ENCODE measurements at places on chromosomes 1 and 21. TPM values are rescaled to one million over a fixed set of nuclear protein-coding genes. Genes with fewer than 3 reads are reported as not detected.

DNA sequence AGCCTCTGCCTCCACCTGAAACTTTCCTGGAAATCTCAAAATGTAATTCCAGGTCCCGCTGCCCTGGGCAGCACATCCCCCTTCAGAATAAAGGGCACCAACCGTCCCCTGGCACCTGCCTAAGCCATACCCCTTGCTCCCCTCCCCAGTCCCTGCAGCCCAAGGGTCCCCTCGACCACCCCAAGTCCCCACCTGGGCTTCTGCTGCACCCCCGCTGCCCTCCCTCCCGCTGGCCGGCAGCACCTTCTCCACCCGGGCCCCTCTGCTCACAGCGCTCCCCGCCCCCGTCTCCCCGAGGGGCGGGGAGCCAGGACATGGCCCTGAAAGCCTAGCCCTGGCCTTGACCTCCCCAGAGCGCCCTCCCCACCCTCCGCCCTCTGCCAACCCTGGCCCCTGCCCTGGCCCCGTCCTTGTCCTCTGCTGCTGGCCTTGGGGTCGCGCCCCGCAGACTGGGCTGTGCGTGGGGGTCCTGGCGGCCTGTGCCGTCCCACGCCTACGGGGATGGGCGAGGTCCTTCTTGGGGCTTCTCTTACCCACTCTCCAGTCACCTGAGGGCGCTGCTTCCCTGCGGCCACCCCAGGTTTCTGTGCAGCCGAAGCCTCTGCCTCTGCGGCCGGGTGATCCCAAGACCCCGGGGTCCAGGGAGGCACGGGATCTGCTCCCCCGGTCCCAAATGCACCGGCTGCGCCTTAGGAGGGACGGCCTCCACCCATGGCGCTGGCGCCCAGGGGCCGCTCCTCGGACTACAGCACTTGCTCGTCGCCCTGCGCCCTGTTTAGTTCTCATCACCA lies 41.7 kb downstream of the WDR4 start:
- DNase-seq = no peak

DNA sequence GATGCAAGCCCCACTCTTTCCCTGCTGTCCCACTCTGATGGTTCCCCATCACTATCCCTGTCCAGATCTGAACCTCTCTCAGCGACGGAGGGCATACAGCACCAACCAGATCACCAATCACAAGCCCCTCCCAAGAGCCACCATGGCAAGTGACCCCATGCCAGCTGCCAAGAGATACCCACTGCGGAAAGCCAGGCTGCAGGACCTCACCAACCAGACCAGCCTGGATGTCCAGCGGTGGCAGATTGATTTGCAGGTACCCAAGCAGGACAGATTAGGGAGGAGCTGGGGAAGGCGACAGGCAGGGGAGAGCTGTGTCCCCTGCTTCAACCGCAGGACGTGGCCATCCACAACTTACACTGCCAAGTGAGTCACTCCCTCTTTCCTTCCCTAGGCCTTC lies 46.9 kb downstream of the VWA5B1 start:
- DNase-seq = no peak

WDTC1 gene
- total RNA-seq = 17.8 TPM

GRCh38 chr1:156689035-156689952 lies 12.1 kb upstream of the NES start:
- peak; percentile 76 for DNase-seq

ATF3 gene
- total RNA-seq = 32.7 TPM

SLC35F3 gene
- total RNA-seq = 0.79 TPM

GRCh38 chr1:87202922-87203655 lies 125.6 kb upstream of the LMO4 start:
- no peak for DNase-seq

CYP4A11 gene
- total RNA-seq = not detected

GRCh38 chr1:24737368-24738117 lies 7.7 kb upstream of the CLIC4 start:
- DNase-seq = no peak

- no peak for DNase-seq
These were observed 13.8 kb upstream of the CR1L start for GRCh38 chr1:207631137-207631536.

- DNase-seq = no peak
These were observed 31.1 kb upstream of the VN1R5 start for GRCh38 chr1:247224822-247225221.

DNA sequence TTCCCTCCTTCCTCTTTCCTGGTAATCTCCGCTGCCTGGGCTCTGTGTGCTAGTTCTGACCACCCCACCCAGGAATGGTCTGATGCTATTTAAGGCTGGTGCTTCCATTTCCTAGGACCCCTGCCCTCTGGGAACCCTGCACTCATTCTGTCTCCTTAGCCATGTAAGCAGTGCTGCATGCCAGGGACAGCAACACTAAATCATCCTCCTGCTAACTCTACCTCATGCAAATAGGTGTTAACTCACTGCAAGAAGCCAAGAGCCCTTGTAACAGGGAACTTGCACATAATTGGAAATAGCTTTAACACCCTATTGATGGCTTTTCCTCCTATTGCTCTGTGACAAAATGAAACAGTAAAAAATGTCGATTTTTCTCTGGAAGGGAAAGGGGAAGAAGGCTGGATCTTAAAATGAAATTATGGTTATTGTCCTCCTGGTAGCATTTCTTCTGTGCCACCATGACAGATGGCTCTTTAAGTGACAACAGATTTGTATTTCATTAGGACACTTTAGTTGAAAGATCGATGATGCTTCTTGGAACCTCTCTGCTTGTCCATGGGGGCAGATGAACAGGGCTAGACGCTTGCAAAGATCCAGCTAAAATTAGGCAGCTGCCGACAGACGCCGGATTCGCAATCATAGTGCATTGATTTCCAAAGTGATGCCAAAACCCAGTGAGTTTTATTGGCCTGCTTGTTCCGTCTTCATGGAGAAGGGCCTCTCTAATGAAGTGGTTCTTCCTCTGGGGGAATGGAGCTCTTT lies 551.7 kb downstream of the MATN1 start:
- no peak for DNase-seq

SPATA17 gene
- 0.59 TPM for total RNA-seq

RHD gene
- 2.3 TPM for total RNA-seq

DNA sequence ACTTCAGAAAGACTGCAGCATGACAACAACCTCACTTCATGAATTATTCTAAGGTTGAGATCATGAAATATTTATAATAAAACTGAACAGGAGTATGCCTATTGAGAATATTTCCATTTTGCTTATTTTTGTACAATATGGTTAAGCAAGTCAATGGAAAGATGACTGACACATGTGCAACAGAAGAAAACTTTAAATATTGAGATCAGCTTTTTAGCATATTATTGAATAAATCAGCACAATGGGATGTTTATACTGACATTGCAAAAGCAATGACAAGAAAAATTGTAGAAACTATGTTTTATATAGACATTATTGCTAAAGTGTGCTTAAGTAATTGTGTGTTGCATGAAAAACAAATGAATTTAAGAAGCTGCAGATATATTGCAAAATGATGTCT lies 4.6 kb downstream of the LCE7A start:
- DNase-seq = no peak

DNA sequence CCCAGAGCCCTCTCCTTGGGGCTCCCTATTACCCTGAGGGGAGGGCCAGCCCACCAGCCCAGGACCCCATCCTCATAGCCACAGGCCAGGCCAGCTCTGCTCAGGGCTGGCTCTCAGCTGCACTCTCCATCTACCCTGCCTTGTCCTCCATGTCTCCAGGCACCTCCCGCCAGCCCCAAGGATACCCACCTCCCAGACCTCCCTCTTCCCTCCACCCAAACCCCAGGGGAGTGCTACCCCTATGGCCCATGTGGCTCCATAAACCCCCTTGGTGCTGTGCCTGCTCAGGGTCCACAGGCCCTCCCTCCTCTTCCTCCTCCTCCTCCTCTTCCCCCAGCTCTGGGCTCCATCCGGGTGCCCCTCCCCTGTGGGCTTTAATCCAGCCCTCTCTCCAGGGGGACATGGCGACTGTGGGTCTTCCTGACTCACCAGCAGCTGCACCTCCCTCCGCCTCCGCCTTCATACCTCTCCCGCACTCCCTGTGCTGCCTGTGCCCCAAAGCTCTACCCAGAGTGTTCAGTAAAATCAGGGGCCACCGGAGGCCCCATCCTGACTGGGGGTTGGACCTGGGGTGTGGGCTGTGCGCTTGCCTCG lies 9.1 kb downstream of the YBEY start:
- DNase-seq = no peak

DNA sequence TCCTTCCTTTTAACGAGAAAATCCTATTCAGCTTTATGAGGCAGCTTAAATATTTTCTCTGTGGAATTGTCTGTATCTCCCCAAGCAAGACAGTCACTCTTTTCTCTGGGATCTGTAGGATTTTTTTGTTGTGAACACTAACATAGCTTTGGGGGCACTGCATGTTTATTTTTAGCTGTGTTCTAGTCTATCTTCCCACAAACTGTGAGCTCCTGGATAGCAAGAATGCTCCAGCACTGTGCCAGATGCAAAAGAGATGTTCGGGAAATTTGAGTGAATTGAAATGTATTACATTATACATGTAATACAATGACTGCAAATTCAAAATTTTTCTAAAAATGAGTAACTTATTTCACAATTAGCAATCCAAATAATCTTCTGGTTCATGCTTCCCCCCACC lies 282.2 kb downstream of the PLPP3 start:
- no peak for DNase-seq

KIF2C gene
- total RNA-seq = 10.1 TPM

- DNase-seq = no peak
These were observed 31.6 kb downstream of the EEIG2 start for GRCh38 chr1:108591466-108591865.

DNA sequence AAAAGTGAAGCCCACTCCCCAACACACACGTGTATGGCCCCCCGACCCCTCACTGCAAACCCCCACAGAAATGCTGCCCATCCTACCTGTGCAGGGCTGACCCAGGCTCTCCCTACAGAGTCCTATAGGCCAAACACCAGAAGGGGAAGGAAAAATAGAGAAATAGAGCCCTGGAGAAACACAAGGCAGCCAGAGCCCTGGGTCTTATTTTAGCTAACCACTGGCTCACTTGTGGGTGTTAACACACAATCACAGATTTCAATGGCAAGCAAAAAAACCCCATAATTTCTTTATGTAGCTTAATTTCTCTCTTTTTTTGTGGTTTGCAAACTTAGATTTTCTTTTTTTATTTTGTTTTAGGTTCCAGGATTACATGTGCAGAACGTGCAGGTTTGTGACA lies 989 bp upstream of the PIGR start:
- no peak for DNase-seq

CELA2A gene
- total RNA-seq = not detected

DNA sequence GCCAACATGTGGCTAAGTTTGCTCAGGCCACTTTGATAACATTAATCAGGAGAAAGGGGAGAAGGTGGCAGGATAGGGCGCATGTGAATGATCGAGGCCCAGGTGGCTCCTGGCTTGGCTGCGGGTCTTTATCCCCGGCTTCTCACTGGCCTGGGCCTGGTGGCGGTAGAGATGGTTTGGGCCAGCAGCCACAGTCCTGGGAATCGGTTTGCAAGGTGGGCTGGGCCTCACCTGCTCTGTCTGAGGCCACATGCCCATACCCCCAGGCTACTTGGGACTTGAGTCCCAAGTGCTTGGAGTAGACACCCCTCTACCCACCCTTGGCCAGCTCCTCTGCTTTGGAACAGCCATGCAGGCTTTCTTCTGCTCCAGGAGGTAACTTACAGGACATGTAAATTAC lies 49.7 kb upstream of the DISP3 start:
- no peak for DNase-seq

DNA sequence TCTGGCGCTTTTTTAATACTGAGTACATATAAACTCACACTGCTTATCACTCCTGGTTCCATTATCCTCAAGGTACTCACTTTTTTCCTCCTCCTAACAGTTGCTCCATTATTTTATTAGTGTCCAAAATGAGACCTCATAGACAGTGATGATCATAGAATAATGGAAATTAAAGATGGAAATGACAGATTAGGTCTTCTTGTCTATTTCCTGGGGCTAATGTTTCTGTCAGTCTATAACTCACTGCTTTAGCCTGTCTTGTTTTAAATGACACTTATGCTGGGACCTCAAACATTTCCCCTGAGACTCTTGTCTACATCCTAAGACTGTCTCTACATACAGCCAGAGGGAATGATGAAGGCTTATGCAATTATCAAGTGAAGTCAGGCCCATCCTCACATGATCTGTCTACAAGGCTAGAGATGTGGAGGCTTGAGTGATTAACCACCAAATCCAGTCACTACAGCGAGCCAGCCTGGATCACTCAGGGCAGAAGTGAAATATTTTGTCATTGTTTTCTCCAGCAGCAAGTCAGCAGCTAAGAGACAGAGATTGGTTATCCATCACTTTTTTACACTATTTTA lies 152.1 kb downstream of the ASTN1 start:
- DNase-seq = no peak

GRCh38 chr1:113917400-113918082 lies 11.6 kb upstream of the HIPK1 start:
- DNase-seq = no peak

GRCh38 chr21:28283641-28284490 lies 708.8 kb downstream of the LTN1 start:
- DNase-seq = peak; percentile 97

ZBTB18 gene
- total RNA-seq = 14.4 TPM

CFAP298 gene
- total RNA-seq = 18.7 TPM

DNA sequence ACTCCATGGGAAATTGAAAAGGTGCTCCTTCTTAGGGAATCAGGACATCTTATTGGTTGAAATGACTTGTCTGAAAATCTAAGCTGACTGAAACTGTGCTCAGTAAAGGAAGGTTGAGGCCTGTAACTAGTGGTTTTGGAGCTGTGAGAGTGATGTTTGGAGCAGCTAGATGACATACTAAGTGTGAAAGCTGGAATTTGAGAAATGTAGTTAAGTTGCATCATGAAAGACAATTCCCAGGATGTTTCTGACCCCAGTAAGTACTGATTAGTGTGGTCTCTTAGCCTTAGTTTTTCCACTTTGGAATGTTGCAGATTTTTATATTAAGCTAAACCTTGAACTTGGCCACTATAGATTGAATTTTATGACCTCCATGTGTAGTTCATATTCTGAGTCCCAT lies 154.9 kb downstream of the PAPPA2 start:
- no peak for DNase-seq

DNA sequence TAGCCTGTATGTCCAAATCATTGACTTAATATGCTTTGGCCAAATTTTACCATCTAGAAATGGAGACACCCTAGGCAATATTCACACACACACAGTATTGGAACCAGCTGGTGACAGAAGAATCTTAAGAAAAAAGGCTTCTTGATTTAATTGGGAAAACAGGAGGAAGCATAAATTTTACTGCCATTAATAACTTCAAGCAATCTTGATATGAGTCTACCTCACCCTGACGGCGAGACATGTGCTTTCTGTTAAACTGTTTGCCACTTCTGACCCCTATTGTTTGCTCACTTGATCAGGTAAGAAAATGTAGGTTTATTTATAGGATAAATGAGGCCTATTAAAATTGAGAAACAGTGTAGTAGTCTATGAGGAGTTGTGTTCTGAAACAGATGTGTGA lies 73.2 kb downstream of the KIFAP3 start:
- peak; percentile 41 for DNase-seq

CFAP57 gene
- total RNA-seq = 0.39 TPM

GRCh38 chr1:206631085-206631509 lies 4.2 kb upstream of the DYRK3 start:
- peak; percentile 79 for DNase-seq
